Inflammatory macrophage treated with lipopolysaccharide for 4 hours (primary cell): ENCODE measurements at places on chromosomes 1 and 21.

DNA sequence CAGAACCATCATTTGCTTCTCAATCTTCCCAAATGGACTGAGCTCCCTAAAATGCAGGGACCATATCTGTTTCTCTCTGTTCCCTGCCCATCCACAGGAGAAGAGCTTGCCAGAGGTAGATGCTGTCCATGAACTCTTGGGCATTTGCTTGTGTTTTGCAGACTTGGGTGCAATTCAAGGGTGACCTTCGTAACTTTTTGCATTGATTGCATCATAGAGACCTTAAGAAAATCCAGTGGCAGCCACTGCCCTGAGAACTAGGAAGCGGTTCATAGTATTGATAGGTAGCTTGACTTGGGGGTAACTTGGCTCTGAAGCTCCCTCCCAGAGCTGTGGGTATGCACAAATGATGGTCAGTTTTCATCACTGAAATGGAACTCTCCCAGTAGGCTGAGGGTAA, 34.3 kb upstream of the EDEM3 start:
- DNase-seq = peak; percentile 19

DNA sequence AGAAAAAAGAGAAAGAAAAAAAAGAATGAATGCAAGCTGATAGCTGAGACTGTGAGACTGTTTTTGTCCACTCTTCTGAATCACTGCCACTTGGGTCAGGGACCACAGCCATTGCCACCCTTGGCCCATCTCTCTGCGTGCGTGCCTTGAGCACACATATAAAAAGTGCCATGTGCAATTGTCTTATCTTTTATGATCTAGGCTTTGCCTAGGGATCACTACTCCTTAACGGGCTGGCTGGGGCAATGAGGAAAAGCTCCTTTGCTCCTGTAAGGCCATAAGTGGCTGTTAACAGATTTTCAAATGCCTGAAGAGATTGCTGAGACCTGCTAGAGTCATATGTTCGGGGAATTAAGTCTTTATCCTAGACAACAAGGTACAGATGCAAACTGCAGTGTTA, 8.2 kb downstream of the SPATA46 start:
- no peak for DNase-seq

GRCh38 chr1:43975249-43975961, 645 bp downstream of the ATP6V0B start:
- DNase-seq = peak; percentile 88

DNA sequence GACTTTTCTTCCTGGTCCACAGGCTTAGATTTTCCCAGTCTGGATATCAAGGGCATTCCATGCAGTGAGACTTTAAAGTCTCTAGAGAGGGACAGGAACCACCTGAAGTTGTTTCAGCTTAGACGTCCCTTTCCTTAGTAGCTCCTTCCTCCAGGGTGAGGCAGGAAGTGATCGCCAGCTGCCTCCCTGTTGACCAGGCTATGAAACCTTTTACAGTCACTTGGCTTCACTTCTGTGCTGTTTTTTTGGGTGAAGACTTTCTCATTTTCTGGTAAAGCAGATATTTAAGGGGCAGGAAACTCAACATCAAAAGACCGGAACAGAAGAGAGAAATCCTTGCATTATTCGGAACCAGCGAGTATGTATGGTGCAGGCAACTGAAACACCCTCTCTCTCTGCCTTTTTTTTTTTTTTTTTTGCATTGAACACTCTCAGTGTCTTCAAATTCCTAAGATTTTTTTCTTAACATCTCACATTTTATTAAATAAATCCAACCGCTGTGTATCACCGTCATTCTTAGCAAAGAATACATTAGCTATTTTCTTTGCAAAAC, 234.6 kb upstream of the IRF2BP2 start:
- DNase-seq = peak; percentile 54

DNA sequence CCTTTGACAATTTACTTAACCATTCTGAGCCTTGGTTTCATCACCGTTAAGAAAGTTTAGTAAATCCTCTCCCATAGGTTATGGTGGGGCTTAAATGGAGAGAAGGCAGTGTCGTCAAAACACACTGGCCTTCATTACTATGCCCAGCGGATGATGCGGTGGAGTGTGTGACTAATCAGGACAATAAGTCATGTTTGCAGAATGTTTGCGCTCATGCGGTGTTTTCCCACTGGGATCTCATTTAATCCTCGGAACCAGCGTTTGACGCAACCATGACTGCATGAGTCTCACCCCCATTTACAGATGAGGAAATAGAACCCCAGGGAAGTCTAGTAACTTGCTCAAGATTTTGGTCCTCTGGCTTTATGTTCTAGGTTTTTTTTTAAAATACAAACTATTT, 17.5 kb downstream of the SLC26A9 start:
- peak; percentile 57 for DNase-seq

DNA sequence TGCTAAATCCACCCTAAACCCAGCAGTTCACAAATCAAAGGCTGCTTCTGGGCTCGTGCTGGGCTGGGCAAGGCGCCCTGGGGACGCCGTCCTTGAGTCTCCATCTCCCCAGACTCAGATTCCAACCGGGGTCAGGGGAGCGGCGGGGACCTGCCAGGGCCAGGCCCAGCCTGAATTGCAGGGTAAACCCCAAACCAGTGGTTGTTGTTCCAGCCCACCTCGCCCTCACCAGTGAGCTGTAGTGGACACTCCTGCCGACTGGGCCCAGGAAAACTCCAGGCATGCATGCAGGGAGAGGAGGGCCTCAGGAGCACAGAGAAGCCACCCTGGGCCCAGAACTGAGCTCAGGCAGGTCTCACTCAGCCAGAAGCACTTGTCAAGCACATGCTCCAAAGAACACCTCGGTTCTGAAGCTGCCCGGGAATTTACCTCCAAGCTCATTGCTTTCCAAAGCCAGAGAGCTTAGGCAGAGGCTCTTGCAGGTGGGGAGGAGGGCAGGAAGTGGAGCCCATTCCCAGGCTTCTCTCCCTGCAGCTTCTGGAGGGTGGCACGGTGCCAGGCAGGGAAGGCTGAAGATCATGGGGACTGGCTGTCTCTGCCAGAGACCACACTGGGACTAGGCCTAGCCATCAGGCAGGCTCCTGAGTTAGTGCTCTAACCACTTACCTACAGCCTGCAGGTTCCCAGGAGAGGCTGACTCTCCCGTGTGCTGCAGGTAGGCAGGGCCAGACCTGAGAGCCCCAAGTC, 437.0 kb downstream of the MATN1 start:
- DNase-seq = no peak

- peak; percentile 63 for DNase-seq
These were observed 12.0 kb downstream of the UBE2Q1 start for GRCh38 chr1:154546264-154547063.

DNA sequence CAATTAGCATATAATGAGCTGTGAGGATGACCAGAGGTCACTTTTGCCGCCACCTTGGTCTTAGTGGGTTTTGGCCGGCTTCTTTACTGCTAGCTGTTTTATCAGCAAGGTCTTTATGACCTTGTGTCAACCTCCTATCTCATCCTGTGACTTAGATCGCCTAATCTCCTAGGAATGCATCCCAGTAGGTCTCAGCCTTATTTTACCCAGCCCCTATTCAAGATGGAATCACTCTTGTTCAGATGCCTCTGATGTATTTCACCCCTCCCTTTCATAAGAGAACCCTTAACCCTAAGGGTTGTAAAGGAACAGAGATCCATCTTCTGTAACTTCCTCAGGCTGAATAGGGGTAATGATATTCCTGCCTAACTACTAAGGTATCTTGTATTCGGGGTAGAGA, 58.9 kb upstream of the PALMD start:
- no peak for DNase-seq

- no peak for DNase-seq
These were observed 456 bp downstream of the PTPN14 start for GRCh38 chr1:214550857-214551435.

GRCh38 chr1:73859227-73859626, 338.7 kb downstream of the LRRIQ3 start:
- DNase-seq = no peak
